ENCODE measurements at places on chromosomes 12 and 14.

DNA sequence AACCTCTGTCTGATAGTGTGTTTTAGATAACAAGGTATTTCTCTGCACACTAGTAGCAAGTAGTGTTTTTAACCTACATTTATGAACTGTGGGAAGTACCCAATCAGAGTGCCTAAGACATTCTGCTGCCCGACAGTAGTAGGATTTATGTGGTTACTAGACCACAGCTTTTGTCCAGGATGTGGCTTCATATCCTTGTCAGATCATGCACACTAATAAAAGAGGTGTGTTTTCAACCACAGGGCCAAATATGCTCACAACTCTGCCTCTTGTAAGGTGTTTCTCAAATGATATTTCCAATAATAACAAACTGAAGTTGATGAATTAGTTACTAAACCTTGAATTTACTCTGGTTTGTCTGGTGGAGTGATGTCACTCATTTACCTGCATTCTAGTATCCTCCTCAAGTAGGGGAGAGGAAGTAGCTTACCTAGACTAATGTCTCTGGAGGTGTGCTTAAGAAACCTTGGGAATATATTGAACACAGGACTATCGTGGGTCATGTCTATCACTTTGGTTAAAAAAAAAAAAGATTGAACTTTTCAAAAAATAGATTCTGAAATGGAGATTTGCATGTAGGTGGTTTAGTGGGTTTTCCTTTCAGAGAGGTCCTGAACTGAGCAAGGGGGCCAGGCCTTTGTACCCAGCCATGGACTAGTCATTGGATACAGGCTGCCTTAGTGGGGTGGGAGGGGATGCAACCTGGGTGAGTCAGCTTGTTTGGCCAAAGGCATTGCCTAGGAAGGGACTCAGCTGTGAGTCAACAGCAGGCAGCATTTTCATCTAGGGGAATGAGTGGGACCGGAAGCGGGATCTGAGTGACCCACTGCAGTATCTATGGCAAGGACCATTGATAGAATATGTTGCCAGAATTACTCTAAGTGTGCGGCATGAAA lies 14.1 kb downstream of the FBXW8 start:
- DNase-seq, result peak; percentile 47

- DNase-seq, result no peak
Measured at GRCh38 chr14:100773331-100774163, 46.9 kb downstream of the DLK1 start.

GRCh38 chr12:47112679-47113078 lies 32.9 kb upstream of the AMIGO2 start:
- DNase-seq, result no peak

GRCh38 chr14:96160076-96160912 lies 44.3 kb upstream of the BDKRB2 start:
- DNase-seq, result no peak

DNA sequence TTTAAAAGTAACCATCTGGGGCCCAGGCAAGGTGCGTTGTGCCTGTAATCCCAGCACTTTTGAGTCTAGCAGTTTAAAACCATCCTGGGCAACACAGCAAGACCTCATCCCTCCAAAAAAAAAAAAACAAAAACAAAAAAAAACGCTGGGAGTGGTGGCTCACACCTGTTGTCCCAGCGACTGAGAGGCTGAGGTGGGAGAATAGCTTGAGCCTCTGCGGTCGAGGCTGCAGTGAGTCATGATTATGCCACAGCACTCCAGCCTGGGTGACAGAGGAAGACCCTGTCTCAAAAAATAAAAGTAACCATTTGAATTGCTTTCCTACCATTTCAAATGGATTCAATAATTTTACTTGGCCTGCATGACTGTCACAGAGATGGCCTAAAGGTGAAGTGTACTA lies 186.5 kb upstream of the ATP2B1 start:
- no peak for DNase-seq

- peak; percentile 37 for DNase-seq
Measured at GRCh38 chr12:55935738-55936151, 4.8 kb downstream of the DGKA start.

DNA sequence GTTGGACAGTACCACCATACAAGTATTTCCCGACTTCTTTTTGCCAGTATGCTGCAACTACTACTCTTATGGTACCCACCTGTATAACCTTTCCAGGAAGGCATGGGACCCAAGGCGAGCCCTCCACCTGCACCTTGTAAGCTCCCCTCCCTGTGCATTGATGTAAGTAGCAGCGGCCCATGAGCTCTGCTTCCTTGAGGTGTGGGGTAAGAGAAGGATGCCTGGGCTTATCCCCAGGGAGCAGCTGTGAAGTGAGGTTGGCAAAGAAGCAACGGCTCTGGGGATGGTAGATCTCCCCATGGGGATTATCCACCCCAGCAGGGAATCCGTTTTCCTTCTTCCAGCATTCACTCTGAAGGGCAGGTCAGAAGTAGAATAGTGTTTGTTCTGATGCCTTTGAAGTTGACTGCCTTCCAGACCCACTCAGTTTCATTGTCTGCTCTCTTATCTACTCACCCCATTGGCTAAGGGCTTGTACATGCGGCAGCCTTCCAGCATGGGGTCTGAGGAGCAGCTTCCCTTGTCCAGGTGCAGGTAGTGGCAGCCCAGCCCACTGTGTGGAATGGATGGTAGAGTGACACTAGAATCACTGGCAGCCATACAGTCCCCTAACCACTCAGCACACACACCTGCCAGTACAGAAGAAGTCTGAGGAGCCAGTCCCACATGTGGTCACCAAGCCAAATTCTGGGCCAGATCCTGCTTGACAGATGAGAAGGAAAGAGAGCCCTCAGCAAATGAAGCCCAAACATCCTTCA lies 3.4 kb downstream of the CIROP start:
- no peak for DNase-seq

- no peak for DNase-seq
Measured at GRCh38 chr12:41979574-41979973, 165.1 kb downstream of the GXYLT1 start.

GRCh38 chr14:89040460-89041256 lies 216.2 kb downstream of the TTC8 start:
- peak; percentile 80 for DNase-seq

DNA sequence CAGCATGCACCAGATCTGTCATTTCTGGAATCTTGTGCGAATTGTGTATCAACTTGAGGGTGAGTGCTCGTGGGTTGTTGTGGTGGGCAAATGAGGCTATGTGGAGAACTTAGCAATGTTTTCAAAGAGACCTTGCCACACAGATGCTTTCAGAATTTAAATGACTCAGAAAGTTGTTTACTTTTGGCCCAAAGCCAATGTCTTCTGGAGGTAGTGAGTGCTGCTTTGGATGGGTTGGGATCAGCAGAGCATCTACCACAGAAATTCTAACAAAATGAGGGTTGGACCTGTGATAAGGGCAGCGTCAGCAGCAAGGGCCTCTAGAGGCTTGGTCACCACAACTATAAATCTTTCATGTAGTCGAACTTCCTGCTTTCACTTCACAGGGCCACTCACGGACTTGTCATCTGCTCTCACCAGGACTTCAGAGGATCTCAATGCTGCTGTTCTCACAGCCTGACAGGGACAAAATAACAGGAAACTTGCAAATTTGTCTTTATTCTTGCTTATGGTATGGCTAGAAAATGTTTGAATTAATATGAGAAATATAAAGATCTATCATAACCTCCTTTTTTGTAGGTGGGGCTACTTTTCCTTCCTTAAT lies 111.4 kb downstream of the DACT1 start:
- DNase-seq, result peak; percentile 46

DNA sequence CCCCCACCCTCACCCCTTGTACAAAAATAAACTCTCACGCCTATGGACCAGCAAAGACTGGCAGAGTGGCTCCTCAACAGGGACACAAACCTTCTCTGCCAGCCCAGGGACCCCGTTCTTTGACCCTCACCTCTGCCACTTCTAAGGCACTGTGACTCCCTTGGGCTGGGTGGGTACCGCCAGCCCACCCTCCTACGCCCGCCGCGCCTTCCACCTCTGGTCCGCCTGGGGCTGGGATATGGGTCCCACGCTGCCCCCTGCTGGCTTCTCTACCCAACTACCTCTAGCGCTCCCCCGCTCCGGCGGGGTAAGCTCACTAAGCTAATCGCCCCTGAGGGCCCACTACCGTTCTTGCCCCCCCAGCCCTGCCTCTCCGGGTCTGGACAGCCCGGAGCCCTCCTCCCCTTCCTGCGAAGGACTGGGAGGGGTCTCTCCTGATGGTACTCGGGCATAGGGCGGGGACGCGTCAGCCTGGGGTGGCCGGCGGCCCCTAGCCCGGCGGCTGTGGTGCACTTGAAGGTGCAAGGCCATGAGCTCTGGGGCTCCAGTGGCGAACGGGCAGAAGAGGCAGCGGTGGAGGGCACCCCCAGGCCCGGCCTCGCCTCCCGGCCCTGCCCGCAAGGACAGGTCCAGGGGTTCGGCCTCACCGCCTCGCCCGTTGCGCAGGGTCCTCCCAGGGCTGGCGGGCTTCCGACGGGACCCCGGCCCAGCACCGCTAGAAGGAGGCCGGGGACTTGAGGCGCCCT lies 8.1 kb downstream of the ZNF219 start:
- no peak for DNase-seq

DNA sequence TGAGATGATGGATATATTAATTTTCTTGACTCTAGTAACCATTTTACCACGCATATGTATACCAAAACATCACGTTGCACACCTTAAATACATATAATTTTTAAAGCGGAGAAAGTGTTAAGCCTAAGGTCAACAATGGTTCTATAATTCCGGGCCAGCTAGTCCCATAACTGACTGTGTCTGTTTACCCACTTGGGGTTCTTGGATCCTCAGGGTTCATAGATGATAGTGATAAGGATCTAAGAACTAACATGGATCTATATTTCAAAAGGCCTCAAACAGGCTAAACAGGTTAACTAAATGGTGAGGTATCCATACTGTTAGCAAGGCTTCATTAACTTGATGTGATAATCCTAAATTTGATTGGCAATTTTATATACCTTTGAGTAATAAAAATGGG lies 9.8 kb downstream of the SLC38A1 start:
- no peak for DNase-seq
